CD4-positive, alpha-beta T cell treated with Interleukin-15 for 4 hours (primary cell): ENCODE measurements at places on chromosomes 2 and 18.

- no peak for DNase-seq
Measured at GRCh38 chr18:4806331-4806730, 351.2 kb upstream of the DLGAP1 start.

DNA sequence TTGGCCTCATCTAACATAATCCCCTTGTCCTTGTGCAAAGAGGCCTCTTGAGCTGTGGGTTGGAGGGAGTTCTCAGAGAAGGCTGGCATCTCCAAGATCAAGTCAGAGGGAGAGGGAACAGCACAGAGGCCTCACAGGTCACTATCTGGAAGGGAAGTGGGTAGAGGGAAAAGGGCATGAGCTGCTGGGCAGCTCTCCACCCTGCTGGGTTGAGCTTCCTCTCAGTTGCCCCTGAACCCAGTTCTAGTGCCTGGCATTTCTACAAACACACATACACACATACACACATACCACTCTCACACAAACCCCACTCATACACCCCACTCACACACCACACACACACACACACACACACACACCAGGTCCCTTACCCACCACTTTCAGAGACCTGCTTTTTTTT is 30.3 kb upstream of the RMP24 start:
- no peak for DNase-seq

GRCh38 chr18:39721712-39722111 is 2156.1 kb upstream of the CELF4 start:
- DNase-seq, result no peak

DNA sequence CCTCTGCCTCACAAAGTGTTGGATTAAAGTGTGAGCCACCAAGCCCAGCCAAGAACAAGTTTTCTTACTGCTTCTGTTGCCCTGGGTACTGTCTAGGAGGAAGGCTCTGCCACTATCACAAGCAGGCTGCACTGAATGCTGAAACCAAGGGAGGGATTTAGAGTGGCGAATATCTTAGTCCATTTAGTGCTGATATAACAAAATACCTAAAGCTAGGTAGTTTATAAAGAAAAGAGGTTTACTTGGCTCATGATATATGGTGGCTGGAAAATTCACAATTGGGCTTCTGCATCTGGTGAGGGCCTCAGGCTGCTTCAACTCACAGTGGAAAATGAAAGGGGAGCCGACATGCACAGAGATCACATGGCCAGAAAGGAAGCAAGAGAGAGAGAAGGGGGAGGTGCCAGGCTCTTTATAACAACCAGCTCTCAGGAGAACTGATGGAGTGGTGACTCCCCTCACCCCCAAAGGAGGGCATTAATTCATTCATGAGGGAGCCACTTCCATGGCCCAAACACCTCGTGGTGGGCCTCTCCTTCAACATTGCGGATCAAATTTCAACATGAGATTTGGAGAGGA is 146.0 kb upstream of the SERPINE2 start:
- no peak for DNase-seq

GRCh38 chr2:183671233-183671632 is 547.0 kb downstream of the NUP35 start:
- no peak for DNase-seq

- no peak for DNase-seq
Measured at GRCh38 chr18:48926420-48926857, 24.3 kb downstream of the SMAD7 start.

GRCh38 chr18:10563886-10564285 is 38.1 kb downstream of the NAPG start:
- no peak for DNase-seq

- no peak for DNase-seq
Measured at GRCh38 chr2:211435331-211435730, 878.9 kb downstream of the CPS1 start.
